Thyroid gland (tissue), 4 donors: ENCODE measurements at places on chromosomes 5 and 9.

- no peak for DNase-seq
Observed at GRCh38 chr9:93648836-93649235, 72.5 kb downstream of the PHF2 start.

DNA sequence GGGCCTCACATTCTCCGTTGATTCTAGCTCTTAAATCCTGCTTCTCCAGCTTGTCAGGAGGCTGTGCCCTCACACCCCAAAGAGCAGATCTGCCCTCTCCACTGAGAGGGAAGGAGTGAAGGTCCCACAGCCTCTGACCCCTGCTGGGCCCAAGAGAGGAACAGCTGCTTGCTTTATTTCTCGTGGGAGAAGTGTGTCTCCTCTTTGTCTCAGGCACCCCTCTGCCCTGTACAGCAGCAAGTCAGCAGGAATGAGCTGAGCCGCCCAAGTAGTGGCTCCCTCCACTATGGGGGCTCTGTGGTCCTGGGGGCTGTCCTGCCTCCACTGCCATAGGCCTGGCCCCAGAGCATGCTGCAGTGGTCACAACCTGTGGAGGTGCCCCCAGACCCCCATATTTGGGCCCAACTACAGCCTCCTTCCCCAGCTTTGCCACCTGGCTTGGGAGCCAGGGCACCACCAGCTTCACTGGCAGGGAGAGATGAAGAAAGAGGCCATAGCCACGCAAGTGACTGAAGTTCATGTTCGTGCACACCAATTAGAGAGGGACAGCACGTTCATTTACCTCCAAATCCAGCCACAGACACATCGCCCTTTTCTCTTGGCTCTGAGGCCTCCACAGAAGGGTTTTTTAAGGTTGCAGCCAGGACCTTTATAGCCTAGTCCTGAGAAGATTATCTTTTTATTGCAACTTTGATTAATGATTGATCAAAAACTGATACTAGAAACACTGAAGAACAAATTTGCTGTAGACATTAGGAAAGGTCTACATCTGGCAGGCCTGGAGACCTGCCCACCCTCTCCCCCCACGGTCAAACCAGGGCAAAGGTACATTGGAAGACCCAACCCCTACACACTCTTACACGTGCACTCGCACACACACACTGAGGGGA, 27.5 kb downstream of the IRF1 start:
- DNase-seq: no peak

DNA sequence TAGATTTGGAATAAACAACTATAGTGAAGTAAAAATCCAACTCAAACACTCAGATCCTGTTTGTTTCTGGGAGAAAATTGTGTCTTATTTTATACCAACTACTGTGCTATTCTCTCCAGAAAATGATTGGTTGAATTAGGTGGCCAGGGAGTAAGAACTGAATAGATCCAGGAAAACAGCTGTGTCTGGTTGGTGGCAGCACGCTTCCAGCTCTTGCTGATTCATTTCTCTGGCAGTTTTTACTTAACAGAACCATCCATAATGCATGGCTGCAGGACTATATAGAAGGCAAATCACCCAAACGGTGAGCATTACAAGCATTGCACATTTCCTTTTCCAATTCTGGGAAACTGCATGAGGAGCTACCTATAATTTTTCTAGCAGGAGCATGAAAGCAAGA, 29.5 kb downstream of the DMAC1 start:
- no peak for DNase-seq

DNA sequence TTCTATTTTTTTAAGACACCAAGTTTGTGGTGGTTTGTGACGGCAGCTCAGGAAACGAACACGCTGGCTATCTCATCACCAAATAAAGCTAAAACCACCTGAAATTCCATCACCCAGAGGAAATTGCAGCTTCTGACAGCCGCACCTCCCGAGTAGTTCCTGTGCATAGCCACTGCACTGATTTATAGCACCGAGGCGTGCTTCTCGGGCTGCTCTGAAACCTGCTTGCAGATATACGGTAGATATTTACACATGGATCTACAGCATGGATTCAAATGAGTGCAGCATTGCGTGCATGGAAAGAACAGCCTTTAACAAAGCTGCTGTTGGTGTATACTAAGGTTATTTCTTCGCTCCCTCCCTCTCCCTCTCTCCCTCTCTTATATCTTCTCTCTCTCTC, 153.8 kb downstream of the PHF2 start:
- DNase-seq: no peak

- no peak for DNase-seq
Observed at GRCh38 chr5:125042261-125042890, 295.9 kb upstream of the ZNF608 start.

DNA sequence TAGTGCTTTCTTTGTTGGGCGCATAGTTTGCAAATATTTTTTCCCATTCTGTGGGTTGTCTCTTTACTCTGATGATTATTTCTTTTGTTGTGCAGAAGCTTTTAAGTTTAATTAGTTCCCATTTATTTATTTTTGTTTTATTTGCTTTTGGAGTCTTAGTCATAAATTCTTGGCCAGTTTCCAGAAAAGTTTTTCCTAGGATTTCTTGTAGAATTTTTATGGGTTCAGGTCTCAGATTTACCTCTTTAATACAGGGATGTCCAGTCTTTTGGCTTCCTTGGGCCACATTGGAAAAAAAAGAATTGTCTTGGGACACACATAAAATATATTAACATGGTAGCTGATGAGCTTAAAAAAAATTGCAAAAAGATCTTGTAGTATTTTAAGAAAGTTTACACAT, 122.0 kb downstream of the WDR70 start:
- DNase-seq: no peak

DNA sequence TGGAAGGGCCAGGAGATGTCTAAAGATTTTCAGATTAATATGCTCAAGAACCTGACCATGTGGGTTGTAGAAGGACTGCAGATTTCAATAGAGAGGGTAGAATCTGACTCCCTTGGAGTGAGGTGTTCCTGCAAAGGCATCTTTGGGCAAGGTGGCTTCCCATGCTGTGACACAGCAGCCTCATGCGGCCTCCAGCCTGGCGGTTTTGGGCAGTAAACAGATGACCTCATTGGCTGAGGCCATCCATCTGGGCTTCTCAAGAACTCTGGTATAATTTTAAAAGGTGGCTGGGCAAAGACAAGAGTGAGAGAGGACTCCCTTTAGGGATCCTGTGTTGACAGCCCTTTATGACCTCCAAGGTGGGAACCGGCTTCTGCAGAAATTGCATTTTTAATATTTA, 90.3 kb upstream of the ERCC6L2 start:
- DNase-seq: no peak

- no peak for DNase-seq
Observed at GRCh38 chr5:30802961-30803705, 390.4 kb upstream of the CDH6 start.

DNA sequence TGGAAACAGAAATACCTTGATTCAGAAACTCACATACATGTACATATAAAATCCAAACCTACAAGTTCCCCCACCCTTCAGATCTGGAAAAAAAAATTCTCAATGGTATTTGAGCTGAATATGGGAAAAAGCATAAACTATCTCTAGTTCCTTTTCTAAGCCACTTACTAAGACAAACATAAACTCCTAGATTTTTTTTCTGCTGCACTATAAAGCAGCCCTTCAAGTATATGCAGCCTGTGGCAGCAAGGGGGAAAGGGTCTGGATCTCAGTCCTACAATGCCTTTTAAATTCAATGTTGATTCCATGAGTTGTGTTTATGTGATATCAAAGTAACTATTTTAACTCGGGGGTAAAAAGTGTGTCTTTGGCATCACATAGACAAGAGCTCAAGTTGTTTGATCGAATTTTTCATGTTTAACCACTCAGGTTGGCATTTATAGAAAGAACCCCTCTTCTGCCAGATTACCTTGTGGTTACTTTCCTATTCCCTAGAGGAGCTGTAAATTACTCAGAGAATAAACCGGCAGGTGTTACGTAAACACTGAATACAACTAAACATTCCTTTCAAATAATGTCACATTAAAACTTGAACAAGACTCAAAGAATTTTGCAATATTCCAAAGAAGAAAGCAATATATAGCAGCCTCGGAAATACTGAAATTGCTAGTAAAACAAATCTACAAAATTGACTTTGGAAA, 91.8 kb upstream of the FER start:
- no peak for DNase-seq

- DNase-seq: no peak
Observed at GRCh38 chr9:78103971-78104433, 72.4 kb upstream of the GNAQ start.

GRCh38 chr5:181020688-181021087, 19.4 kb upstream of the BTNL9 start:
- DNase-seq: peak; percentile 87

DNA sequence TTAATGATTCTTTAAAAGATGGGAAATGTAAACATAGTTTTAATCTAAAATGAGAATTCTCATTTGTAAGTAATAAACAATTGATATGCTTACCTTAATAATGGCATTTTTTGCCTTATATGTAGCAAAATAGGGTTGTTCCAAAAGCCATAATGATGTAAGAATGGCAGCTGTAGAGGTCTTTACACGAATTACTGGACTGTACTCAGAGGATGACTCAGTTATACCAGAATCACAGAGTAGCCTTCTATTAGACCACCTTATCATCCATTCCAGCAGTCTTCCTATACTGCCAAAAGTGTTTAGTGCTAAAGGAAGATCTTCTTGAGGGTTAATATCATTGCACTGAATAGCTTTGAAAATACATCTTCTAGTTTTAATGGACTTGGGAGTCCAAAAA, 66.5 kb downstream of the CPLANE1 start:
- DNase-seq: no peak

- no peak for DNase-seq
Observed at GRCh38 chr5:175867587-175868347, 3.6 kb upstream of the CPLX2 start.

- no peak for DNase-seq
Observed at GRCh38 chr5:116216246-116216645, 131.4 kb downstream of the COMMD10 start.

DNA sequence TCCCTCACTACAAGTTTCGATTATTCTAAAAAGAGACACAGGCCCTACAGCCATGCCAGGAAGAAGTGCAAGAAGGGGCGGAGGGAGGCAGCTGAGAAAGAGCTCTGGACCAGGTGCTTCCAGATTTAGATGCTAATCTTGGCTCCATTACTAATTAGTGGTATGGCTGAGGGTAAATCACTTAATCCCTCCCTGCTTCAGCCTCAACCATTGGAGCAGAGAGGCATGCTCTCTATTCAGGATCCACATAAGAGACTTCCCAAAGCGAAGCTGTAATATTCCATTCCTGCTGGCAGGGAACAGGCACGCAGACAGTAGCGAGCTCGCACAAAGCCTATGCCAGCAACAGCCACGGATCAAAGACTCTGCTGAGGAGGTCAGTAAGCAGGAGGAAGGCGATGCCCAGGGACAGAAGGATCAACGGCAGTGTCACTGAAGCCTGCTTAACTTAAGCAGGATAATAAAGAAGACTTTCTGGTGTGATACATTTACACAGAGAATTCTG, 24.2 kb downstream of the LIFR start:
- peak; percentile 84 for DNase-seq

DNA sequence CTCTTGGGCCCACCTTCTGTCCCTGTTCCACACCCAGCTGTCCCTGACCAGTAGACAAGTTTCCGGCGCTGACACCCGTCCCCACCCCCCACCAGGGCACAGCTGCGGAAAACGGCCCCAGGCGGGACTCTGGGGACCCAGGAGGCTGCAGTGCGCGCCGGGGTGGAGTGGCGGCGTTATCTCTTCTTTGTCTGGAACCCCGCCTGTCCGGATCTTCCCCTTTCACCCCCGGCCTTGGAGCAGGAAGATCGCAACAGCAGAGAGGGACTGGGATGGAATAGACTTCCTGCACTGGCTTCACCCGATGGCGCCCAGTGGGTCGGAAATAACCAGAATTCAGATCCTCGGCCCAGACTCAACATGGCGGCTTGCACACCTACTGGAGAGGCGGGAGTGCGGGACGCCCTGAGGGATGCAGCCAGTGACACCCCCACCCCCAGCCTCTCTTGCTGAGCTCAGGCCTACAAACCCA, 4.7 kb downstream of the PAX5 start:
- no peak for DNase-seq

DNA sequence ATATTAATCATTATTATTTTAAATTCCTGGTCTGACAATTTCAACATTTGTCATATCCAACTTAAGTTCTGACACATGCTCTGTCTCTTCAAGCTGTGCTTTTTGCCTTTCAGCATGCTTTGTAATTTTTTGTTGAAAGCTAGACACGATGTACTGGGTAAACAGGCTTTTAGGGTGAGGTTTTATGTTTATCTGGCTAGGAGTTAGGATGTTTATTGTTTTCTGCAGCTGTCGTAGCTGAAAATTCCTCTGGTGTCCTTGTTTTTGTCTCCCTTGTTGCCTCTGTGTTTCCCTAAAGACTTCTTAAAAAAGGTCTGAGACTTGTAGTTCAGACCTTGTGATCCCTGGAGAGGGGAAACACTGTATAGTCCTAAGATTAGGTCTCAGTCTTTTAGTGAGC, 20.6 kb downstream of the TUT7 start:
- DNase-seq: no peak

- peak; percentile 47 for DNase-seq
Observed at GRCh38 chr5:133754575-133755169, 142.3 kb upstream of the FSTL4 start.

- no peak for DNase-seq
Observed at GRCh38 chr9:124686918-124687317, 84.2 kb downstream of the NR6A1 start.

GRCh38 chr5:81167078-81167477, 66.0 kb upstream of the CKMT2 start:
- DNase-seq: no peak

DNA sequence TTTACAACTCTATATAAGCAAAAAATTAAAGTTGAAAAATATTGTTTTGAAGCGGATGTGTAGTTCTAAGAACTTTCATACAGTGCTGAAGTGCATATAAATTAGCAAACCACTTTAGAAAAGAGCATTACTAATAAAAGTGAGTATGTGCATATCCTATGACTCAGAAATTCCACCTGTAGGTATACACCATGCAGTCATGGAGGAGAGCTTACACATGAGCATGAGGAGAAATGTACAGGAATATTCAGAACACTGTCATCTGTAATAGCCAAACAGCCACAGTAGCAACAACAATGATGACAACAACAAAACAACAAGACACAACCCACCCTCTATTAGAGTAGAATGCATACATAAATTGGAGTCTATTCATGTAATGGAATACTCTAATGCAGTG, 138.2 kb upstream of the ARRDC3 start:
- no peak for DNase-seq

DNA sequence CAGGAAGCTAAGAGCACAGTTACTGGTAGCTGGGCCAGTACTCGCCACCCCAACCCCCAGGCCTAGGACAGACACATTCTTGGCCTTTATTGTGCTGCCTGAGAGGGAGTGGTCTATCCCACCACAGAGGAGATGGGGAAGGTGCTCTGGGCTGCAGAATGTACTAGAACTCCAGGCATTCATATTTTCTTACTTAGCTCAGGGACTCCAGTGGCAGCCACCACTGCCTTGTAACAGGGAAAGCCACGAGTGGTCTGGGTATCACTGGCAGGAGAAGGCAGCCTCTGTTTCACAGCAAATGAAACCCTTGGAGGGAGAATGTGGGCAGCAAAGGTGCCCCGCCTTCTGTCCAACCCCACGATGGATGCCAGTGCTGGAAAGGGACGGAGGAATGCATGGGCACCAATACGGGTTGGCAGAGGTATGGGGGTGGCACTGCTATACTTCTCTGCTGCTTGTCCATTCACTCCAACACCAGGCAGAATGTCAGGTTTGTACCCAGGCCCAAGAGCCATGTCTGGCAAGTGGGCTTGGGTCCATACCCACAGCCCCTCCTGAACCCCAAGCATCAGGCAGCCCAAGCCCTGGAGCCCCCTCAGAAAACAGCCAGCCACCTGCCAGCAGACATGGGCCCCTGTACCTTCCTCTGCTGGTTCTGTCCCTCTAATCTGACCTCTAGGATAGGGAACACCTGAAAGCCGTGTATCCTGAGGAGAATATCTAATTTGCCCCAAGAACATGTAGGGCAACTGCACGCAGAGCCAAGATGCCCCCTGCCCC, 4.6 kb downstream of the SEPTIN8 start:
- no peak for DNase-seq
